ENCODE measurements at places on chromosomes 2 and 18.

- DNase-seq, result no peak
Measured at GRCh38 chr2:9832586-9832985, 10.7 kb upstream of the TAF1B start.

GRCh38 chr2:214699236-214699635 is 110.2 kb downstream of the BARD1 start:
- DNase-seq, result no peak

GRCh38 chr2:14654835-14655282 is 22.3 kb downstream of the LRATD1 start:
- DNase-seq, result no peak

DNA sequence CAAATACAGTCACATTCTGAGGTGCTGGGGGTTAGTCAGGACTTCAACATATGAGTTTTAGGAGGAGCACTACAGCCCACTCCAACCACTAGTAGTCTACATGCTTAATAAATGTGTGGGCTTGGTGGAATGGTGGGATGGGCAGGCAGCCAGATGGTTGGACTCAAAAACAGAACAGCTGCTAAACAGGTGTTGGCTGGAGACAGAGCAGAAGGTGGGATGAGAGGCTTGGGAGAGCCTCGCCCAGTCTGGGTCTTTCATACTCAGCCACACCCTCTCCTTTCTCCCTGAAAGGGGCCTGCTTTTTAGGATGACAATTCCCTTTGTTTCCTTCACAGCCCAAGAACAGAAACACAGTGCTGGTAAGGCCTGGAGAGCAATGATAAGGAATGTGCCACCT is 143.9 kb upstream of the KLHL29 start:
- DNase-seq, result no peak

DNA sequence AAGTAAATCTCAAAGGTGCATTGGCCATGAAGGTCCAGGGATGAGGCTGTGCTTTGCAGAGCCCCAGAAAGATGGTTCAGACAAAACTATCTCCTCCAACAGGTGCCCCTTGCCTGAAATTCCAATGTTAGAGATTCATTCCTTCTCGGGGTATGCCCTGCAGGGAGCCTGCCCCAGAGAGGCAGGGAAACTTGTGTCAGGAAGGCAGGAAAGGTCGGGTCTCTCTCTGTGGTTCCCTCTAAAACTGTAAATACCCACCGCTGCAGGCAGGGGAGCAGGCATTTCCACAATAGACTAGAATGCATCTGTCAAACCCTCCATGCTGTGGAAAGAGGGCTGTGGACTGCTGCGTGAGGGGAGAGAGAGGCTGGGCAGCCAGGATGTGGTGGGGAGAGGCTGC is 207.8 kb upstream of the SMAD2 start:
- DNase-seq, result no peak

GRCh38 chr18:3135536-3135935 is 84.2 kb downstream of the MYOM1 start:
- DNase-seq, result no peak

- DNase-seq, result no peak
Measured at GRCh38 chr2:184756885-184757284, 158.6 kb downstream of the ZNF804A start.

DNA sequence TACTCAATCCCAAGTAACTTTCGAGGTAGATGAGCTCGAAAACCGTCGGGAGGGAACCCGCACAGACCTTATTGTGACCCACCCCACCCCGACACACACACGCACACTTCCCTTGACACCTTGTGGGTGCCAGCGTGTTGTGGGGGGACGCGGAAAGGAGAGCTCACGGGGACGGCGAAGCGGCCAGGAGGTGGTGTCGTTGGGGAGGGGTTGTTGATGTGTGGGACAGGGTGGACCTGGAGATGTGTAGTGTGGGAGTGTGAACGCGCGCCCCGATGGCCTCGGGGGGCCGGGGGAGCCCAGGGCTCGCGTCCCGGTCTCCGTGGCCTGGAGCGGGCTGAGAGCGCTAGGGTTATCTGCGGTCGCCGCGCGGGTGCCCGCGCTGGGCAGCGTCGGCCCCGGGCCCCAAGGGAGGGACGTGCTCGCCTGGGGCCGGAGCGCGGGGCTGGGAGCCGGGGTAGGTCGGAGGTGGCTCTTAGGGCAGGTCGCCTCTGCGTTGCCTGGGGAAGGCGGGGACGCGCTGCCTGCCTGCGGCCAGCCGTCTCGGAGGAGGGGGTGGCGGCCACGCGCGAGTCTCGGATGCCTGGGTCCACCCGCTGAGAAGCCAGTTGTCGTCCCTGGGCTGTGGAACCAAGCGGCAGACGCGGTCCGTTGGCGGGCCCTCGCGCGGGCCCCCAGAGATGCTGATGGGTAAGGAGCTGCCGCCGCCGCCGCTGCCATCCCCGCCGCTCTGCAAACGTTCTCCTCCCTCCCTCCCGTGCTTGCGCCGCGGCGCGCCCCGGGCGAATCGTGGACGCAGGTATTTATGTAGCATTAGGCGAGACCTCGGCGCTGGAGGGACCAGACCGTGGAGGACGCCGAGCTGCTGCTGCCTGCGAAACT is 1.6 kb downstream of the KLHL29 start:
- peak; percentile 36 for DNase-seq
